WERI-Rb-1 (cell line): ENCODE measurements at places on chromosomes 6 and 20.

DNA sequence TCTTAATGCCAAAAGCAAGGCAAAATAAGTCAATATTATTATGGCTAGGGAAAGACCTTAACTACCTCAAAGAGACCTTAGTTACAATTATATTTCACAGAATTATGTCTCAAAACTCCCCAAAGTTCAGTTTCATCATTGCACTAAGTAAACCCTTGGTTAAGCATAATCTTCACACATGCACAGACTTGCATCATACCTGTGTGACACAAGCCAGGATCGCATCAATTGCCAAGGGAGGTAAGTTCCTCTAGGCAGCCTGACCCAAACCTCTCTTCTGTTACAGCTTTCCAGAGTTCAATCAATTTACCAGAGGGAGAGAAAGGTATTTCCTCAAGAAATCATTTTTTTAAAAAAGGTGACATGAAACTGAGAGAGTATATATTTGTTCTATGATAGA, 31.9 kb upstream of the PRSS35 start:
- no peak for DNase-seq

- DNase-seq: peak; percentile 82
Measured at GRCh38 chr20:49603209-49603627, 35.3 kb upstream of the PTGIS start.

DNA sequence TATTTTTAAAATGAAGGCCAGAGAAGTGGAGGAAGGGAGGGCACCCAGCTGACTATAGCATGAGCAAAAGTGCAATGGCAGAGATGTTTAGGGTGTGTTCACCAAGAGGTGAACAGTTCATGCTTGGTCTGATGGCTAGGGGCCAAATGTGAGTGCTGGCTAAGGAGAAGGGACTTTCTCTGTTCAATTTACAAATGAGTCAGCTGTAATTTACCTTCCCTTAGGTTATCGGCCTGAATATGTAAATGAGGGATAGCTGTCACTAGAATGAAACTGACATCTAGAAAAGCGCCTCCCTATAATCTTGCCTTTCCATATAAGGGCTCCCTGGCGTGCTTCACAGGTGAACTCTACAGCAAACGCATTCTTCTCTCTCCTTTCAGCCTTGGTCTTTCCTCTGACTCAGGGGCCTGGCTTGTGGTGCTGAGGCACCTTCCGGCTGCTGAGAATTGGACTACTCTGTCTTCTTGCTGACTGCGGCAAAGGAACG, 114.7 kb upstream of the BACH2 start:
- no peak for DNase-seq

DNA sequence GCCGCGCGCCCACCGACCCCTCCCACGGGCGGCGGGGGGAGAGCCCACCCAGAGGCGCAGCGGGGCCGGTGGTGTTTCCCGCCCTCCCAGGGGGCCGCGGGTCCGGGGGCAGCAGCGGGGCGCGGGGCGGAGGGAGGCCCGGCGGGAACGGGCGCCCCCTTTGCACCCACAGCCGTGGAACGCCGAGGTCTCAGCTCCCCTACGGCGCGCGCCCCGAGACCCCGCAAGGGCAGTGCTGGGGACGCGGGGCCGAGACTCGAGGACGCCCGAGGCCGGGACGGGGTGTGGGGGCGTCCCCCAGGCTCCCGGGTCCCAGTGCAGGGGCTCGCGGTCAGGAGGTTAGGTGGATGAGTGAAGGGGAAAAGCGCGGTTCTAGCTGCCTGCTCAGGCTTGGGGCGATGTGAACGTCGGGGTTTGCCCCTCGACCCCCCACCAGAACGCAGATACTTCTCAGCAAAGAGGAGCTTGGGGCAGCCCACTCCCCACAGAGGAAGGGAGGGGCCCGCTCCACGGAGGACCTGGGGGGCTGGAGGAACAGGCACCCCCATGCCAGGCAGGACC, 65.5 kb upstream of the BHLHE23 start:
- DNase-seq: no peak

- DNase-seq: no peak
Measured at GRCh38 chr6:152063170-152063921, 255.9 kb downstream of the ESR1 start.

- no peak for DNase-seq
Measured at GRCh38 chr20:30488941-30489613, 768.4 kb upstream of the DEFB115 start.

- peak; percentile 65 for DNase-seq
Measured at GRCh38 chr6:117483004-117483644, 650 bp downstream of the DCBLD1 start.

DNA sequence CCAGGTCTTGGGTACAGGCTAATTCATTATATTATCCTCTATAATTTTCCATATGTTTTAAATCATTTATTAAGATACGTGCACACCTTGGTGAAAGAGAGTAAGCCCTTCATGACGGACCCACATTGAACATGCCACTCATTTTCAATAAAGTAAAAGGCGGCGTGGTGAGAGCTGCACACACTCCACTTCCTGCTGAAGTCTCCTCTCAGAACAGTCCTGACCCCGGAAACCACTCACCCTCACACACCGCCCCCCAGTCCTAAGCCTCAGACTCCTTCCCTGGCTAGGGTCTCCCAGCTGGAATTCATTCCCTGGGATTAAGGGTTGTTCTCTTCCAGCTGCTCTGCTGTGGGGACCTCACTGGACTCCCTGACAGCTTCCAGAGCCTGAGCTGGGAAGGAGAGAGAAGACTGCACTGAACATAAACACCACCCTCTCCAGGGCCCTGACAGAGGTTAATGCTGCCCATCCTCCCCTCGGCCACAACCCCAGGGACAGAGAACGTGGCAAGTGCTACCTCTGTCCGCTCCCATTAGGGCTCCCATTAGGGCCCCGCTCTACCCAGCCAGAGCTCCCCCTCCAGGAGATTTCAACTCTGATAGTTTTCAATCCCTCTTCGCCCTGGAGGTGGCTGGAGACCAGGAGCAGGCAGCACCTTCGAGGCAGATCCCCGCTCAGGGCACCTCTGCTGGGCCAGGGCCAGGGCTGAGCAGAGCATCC, 24.8 kb downstream of the GRM4 start:
- peak; percentile 81 for DNase-seq

GRCh38 chr20:41476013-41476441, 109.4 kb upstream of the EMILIN3 start:
- no peak for DNase-seq

DNA sequence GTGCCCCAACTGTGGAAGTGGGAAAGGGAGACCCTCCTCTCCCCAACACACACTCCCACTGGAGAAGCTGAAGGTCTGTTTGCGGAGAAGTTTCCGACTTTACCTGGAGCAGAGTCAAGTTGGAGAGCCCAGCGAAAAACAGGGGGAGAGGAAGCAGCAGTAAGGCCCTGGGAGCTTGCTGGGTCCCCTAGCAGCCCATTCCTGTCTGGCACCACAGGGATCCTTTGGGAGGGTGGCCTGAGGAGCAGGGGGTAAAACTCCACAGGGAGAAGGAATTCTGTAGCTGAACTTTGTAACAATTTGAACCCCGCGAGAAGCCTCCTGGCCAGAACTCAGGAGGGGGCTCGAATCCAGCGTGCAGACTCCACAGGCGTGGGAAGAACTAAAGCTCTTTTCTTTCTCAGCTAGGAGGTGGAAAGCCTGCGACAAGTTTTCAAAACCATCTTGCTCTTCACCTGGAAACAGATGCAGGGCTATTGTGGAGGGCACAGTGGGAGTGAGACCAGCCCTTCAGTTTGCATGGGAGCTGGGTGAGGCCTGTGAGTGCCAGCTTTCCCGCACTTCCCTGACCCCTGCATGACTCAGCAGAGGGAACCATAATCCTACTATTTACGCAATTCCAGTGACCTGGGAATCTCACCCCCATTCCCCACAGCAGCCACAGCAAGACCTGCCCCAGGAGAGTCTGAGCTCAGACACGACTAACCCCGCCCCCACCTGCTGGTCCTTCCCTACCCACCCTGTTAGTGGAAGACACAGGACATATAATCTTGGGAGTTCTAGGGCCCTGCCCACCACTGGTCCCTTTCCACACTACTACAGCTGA, 25.8 kb downstream of the SERPINB9 start:
- DNase-seq: peak; percentile 66

GRCh38 chr6:21769968-21770367, 176.4 kb downstream of the SOX4 start:
- DNase-seq: no peak

DNA sequence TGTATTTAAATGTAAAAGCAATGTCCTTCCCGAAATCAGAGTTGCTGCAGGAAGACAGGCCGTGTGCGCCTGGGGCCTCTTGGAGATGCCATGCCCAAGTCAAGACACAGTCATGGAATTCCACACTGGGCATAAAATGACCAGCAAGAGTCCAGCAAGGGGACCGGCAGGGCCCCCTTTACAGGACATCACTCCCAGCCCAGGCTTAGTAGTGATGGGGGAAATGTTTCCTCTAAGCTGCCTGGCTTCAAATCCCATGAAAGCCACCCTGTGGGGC, 1.9 kb upstream of the PPP1R3G start:
- no peak for DNase-seq

DNA sequence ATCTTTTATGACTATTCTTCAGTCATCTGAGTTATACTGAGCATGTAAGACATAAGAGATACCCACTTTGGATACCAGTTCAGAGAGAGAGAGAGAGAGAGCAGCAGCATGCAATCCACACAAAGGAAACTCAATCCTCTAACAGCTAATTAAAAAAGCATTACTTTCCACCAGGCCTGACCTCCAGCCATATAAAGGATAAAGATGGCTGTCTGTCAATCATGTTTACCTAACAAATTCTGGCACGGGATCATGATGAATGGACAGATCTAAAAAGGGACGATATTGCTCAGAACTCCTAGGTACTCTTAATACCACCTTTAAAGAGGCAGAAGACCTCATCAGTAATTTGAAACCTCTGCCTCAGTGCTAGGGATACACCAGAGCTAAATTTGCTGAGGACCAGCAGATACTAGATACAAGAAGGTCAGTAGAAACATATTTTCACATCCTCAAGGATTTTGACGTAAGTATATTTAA, 159.2 kb downstream of the RPS12 start:
- DNase-seq: no peak

GRCh38 chr20:47360297-47361056, 4.0 kb upstream of the ZMYND8 start:
- DNase-seq: peak; percentile 73

DNA sequence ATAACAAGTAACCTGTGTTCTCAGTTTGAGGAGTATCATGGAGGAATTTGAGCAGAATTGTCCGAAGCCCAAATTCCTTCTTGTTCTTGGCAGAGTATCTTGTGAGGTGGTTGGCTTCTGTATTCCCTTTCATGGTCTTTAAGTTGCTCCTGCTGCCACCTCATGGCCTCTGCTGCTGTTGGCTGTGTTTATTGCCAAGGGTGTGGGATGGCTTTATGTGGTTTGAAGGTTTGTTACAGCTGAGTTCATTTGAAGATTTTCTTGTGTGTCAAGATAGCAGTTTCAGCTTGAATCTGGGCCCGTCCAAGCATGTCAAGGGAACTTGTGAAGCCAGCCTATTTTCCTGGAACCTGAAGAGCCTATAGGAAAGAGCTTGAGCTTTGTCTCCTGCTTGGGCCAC, 20.2 kb upstream of the TTK start:
- peak; percentile 17 for DNase-seq

DNA sequence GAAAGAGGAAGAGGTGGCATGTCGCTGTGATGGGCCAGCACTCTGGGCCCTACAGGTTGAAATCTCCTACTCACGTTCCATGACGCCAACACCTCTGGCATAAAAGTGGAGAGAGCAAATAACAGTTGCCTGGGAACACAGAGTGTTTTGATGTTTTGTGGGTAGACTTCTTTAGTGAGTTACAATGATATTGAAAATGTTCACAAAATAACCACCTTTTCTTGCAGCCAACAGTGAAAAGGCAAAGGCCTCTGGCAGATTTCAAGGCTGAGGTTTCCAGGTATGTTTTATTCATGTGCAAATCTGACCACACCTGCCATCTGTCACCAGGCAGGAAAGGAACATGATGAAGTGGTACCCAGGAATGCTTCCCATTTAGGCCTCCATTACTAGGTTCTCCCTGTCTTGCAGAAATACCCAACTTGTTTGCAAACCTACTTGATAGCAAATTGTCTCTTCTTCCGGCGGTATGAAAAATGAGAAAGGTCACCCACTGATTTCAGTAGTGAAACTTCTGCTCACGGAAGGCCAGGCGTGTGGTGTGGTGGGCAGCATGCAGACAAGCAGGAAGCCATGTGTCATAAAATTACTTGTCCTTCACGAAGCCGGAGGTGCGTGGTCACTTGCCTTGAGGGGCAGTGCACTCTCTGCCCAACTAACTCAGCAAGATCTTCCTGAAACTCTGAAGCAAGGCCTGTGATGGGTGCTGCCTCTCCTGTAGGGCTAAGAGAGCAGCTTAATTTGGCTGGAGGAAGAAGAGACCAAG, 299.1 kb upstream of the PRDM1 start:
- no peak for DNase-seq

GRCh38 chr20:16553101-16553500, 20.1 kb downstream of the KIF16B start:
- DNase-seq: no peak

- DNase-seq: no peak
Measured at GRCh38 chr6:3007571-3007970, 7.9 kb downstream of the NQO2 start.

GRCh38 chr20:50810842-50811241, 16.0 kb downstream of the BCAS4 start:
- no peak for DNase-seq

GRCh38 chr6:108673602-108674001, 112.9 kb downstream of the FOXO3 start:
- no peak for DNase-seq

GRCh38 chr6:129280749-129281148, 397.8 kb downstream of the LAMA2 start:
- no peak for DNase-seq

DNA sequence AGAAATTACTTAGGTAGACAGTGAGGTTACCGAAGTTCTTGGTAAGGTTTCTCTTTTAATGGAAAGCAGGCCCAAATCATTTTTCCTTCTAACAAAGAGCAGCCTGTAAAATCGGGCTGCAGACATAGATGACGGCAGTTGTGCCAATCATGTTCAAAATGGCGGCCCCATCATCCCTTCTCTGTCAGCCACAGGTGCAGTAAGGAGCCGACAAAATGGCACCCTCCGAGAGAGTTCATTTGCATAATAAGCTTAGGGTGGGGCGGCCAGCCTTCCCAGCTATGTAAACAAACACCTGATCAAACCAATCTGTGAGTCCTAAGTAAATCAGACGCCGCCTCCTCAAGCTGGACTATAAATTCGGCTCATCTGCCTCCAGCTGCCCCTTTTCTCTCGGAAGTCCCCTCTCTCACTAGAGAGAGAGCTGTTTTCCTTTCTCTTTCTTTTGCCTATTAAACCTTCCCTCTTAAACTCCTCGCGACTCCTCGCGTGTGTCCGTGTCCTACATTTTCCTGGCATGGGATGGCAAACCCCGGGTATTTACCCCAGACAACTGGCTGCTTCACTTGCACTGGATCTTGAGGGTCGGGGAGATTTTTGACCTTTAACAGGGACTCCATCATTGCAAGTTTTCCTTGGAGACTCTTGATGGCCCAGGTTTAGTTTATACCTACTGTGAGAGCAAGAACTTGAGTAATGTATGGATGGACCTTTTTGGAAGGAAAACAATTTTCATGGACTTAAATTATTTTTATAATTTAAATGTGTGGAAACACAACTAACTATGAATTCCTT, 8.9 kb upstream of the DDR1 start:
- peak; percentile 70 for DNase-seq
